ENCODE measurements at places on chromosomes 13 and 19. TPM values are rescaled to one million over a fixed set of nuclear protein-coding genes. Genes with fewer than 3 reads are reported as not detected.

- H3K4me3 ChIP-seq, result no peak overlapping the region
- H3K36me3 ChIP-seq, result no peaks in the 10 kb centered on the region
- H3K27ac ChIP-seq, result no peak overlapping the region
- H3K27me3 ChIP-seq, result no peaks in the 10 kb centered on the region
- H3K4me1 ChIP-seq, result no peaks in the 10 kb centered on the region
These were observed 31.5 kb downstream of the KLF5 start for GRCh38 chr13:73090116-73090822.

DNA sequence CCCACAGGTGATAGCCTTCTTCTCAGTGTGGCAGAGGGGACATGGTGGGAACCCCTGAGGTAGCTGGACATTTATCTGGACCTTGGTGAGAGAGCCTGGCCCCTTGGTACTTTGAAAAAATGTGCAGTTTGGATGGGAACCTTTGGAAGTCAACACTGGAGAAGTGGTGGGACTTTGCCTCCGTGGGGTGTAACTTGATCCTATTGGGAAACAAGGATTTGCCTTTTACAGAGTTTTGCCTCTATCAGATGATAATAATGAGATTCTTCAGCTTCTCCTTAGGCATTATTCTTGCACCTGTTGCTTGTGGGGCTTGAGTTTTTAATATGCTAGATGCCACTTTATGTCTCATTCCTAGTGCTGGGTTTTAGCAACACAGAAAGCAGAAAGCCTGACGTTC is 99.0 kb downstream of the ERCC5 start:
- no peak overlapping the region for H3K27ac ChIP-seq
- no peaks in the 10 kb centered on the region for H3K27me3 ChIP-seq
- no peaks in the 10 kb centered on the region for H3K4me1 ChIP-seq
- no peaks in the 10 kb centered on the region for H3K36me3 ChIP-seq
- no peak overlapping the region for H3K4me3 ChIP-seq
- no peak for DNase-seq

DNA sequence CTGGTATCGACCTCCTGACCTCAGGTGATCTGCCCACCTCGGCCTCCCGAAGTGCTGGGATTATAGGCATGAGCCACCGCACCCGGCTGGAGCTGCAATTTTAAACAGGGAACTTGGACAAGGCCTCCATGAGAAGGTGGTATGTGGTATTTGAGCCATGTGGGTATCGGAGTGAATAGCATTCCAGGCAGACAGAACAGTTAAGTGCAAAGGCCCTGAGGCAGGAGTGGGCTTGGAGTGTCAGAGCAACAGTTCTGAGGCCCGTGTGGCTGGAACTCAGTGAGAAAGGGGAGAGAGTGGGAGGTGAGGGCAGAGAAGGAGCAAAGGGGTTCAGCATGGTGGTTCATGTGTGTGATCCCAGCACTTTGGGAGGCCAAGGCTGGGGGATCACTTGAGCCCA is 2.9 kb downstream of the RCN3 start:
- DNase-seq, result no peak
- no peaks in the 10 kb centered on the region for H3K36me3 ChIP-seq
- H3K4me1 ChIP-seq, result peaks cover 14% of the 10 kb centered on the region
- H3K4me3 ChIP-seq, result no peak overlapping the region
- no peak overlapping the region for H3K27ac ChIP-seq
- H3K27me3 ChIP-seq, result no peaks in the 10 kb centered on the region

- no peaks in the 10 kb centered on the region for H3K36me3 ChIP-seq
- no peak overlapping the region for H3K27ac ChIP-seq
- H3K27me3 ChIP-seq, result no peaks in the 10 kb centered on the region
These were observed 10.4 kb downstream of the DOCK9 start for GRCh38 chr13:98967491-98967890.

- H3K36me3 ChIP-seq, result no peaks in the 10 kb centered on the region
- no peak overlapping the region for H3K4me3 ChIP-seq
- no peaks in the 10 kb centered on the region for H3K4me1 ChIP-seq
- no peak overlapping the region for H3K27ac ChIP-seq
These were observed 6.9 kb upstream of the FPR3 start for GRCh38 chr19:51788029-51788428.

GRCh38 chr13:44809190-44809589 is 180.1 kb downstream of the NUFIP1 start:
- no peaks in the 10 kb centered on the region for H3K36me3 ChIP-seq
- H3K4me1 ChIP-seq, result no peaks in the 10 kb centered on the region
- H3K27me3 ChIP-seq, result no peaks in the 10 kb centered on the region
- DNase-seq, result no peak
- H3K4me3 ChIP-seq, result no peak overlapping the region
- no peak overlapping the region for H3K27ac ChIP-seq

- H3K4me3 ChIP-seq, result no peak overlapping the region
- H3K27ac ChIP-seq, result no peak overlapping the region
These were observed 378.9 kb downstream of the PCDH20 start for GRCh38 chr13:61036715-61037114.

- no peak overlapping the region for H3K4me3 ChIP-seq
- peaks cover 26% of the 10 kb centered on the region for H3K27me3 ChIP-seq
- H3K27ac ChIP-seq, result no peak overlapping the region
- H3K4me1 ChIP-seq, result peaks cover 2% of the 10 kb centered on the region
These were observed 73.5 kb upstream of the GJB6 start for GRCh38 chr13:20305587-20305986.

- DNase-seq, result no peak
- H3K4me3 ChIP-seq, result no peak overlapping the region
- H3K27me3 ChIP-seq, result no peaks in the 10 kb centered on the region
- no peak overlapping the region for H3K27ac ChIP-seq
- no peaks in the 10 kb centered on the region for H3K36me3 ChIP-seq
These were observed 417.4 kb downstream of the EFNB2 start for GRCh38 chr13:106118050-106118449.

DNA sequence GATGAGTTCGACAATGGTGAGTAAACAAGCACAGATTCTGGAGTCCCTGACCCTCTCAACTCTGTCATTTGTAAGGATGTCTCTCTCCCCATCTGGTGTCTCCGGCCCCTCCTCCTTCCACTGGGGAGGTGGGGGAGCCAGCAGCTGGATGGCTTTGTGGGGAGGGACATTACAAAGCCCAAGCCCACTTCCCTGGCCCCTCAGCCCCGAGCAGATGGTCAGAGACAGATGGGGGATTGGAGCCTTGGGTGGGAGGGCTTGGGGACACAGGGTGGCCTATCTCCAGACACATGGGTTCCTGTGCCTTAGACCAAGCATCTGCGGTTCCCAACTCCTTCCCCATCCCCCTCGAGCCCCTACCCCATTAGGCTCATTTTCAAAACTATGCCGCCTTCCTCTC is 2.5 kb downstream of the TIMM50 start:
- H3K27me3 ChIP-seq, result no peaks in the 10 kb centered on the region
- H3K27ac ChIP-seq, result no peak overlapping the region
- no peak overlapping the region for H3K4me3 ChIP-seq
- peaks cover 6% of the 10 kb centered on the region for H3K4me1 ChIP-seq

DNA sequence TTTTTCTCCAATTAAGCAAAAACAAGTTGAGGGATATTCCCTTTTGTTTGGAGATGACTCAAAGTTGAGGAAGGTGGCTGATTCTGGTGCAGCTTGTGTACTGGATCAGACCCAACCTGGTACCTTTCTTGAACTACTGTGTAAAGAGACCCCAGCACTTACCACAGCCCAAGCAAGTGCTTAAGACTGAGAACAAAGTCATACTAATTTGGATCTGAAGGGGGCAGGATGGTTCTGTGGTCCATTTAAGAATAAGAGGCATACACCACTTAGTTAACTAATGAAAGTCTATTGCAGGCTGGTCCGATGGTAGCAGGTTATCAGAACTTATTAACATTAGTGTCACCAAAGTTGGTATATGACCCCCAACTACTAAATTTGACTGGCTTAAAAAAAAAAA is 6.3 kb downstream of the THSD1 start:
- H3K36me3 ChIP-seq, result no peaks in the 10 kb centered on the region
- H3K4me1 ChIP-seq, result no peaks in the 10 kb centered on the region
- DNase-seq, result no peak
- H3K4me3 ChIP-seq, result no peak overlapping the region
- no peaks in the 10 kb centered on the region for H3K27me3 ChIP-seq
- no peak overlapping the region for H3K27ac ChIP-seq

- no peaks in the 10 kb centered on the region for H3K4me1 ChIP-seq
- no peak for DNase-seq
- H3K4me3 ChIP-seq, result no peak overlapping the region
These were observed 43.8 kb downstream of the ESD start for GRCh38 chr13:46753137-46753536.

- peak within 1 kb of the TSS; percentile 91 for H3K4me3 ChIP-seq
- peaks cover 7% of the 10 kb centered on the region for H3K4me1 ChIP-seq
- DNase-seq, result peak; percentile 93
- H3K36me3 ChIP-seq, result peaks cover 4% of the 10 kb centered on the region
These were observed at the start of gene FTL for GRCh38 chr19:48965040-48965805. FTL (plus strand) TSS chr19:48965309; CDS start chr19:48965508, 199 bp downstream.

GRCh38 chr19:3831601-3832000 is 37.2 kb downstream of the ZFR2 start:
- H3K4me3 ChIP-seq, result no peak overlapping the region
- H3K36me3 ChIP-seq, result no peaks in the 10 kb centered on the region
- no peaks in the 10 kb centered on the region for H3K4me1 ChIP-seq
- H3K27me3 ChIP-seq, result no peaks in the 10 kb centered on the region
- H3K27ac ChIP-seq, result no peak overlapping the region

GRCh38 chr19:51016798-51017683 is 2.5 kb downstream of the KLK10 start:
- no peaks in the 10 kb centered on the region for H3K4me1 ChIP-seq
- H3K27me3 ChIP-seq, result peaks cover 14% of the 10 kb centered on the region
- DNase-seq, result peak; percentile 75
- H3K4me3 ChIP-seq, result peak overlapping the region; percentile 53

DNA sequence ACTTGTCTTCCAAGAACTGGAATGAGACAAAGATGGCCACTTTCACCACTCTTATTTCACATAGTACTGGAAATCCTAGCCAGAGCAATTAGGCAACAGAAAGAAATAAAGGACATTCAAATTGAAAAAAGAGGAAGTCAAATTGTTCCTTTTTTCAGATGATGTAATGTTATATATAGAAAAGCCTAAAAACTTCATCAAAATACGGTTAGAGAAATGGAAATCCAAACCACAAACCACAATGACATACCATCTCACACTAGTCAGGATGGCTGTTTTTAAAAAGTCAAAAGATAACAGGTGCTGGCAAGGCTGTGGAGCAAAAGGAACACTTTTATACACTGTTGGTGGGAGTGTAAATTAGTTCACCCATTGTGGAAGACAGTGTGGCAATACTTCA is 113.3 kb upstream of the SPRY2 start:
- no peak for DNase-seq
- H3K4me3 ChIP-seq, result no peak overlapping the region
- no peak overlapping the region for H3K27ac ChIP-seq
- H3K27me3 ChIP-seq, result no peaks in the 10 kb centered on the region
- H3K36me3 ChIP-seq, result no peaks in the 10 kb centered on the region

DNA sequence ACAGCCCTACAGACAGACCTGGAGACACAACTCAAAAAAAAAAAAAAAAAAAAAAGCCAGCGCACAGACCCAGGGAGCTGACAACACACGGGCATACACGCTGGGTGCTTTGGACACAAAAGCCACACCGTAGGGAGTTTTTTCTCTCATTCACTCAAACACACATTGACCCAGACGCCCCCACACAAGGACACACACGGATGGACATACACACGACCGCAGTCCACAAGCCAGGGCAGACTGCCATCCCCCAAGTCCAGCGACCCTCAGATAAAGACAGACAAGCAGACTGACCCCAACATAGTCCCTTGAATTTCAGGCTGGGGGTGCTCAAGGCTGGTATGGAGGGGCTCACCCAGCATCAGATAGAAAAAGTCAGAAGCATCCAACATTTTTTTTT is 12.0 kb upstream of the TUBB4A start:
- H3K4me1 ChIP-seq, result peaks cover 2% of the 10 kb centered on the region
- no peaks in the 10 kb centered on the region for H3K27me3 ChIP-seq
- no peak overlapping the region for H3K4me3 ChIP-seq

DNA sequence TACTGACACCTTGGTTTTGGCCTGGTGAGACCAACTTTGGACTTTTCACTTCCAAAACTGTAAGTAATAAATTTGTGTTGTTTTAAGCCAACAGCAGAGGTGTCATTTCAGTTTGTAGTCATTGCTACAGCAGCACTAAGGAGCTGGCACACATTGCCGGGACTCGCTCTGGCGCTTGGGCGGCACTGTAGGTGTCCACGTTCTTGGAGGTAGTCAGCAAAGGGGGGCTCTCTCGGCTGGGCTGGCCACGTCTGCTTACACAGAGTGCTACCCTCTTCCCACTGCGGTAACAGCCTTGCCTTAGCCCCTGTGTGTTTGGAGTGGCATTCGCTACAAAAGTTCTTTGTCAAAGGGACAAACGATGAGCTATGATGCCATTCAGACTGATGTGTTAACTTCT is 44.7 kb downstream of the HTR2A start:
- no peak for DNase-seq
- no peaks in the 10 kb centered on the region for H3K27me3 ChIP-seq
- H3K4me3 ChIP-seq, result no peak overlapping the region

GRCh38 chr13:60583196-60583888 is 186.3 kb downstream of the TDRD3 start:
- no peaks in the 10 kb centered on the region for H3K27me3 ChIP-seq
- peak overlapping the region; percentile 31 for H3K27ac ChIP-seq
- no peak for DNase-seq
- no peaks in the 10 kb centered on the region for H3K36me3 ChIP-seq
- peaks cover 13% of the 10 kb centered on the region for H3K4me1 ChIP-seq

DNA sequence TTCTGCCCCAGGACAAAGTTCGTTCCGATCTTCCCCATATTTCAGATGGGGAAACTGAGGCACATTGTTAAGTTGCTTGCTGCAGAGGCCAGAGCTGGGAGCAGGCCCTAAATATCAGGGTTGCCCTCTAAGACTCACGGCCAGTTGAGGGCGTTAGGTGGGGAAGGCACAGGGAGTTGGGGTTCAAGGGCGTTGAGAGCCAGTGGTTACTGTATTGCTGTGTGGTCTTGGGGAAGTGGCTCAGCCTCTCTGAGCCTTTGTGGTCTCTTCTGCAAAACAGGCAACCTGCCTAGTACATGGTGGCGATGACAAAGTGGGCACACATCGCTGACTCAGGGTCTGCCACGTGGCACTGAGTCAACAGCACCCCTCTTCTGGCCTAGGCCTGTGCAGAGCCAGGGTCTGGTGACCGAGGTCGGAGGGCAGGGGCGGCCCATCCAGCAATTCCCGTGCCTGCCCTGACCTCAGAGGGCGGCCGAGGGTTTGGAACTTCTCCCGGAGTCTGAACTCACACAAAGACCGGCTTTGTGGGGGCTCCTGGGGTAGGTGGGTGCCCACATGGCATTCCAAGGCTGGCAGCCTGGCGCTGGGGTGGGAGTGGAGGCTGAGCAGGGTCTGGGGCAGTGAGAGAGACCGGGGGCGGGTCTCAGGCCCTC is 10.2 kb downstream of the TNFAIP8L1 start:
- no peaks in the 10 kb centered on the region for H3K4me1 ChIP-seq
- H3K36me3 ChIP-seq, result no peaks in the 10 kb centered on the region
- H3K27ac ChIP-seq, result no peak overlapping the region
- no peak for DNase-seq
- no peaks in the 10 kb centered on the region for H3K27me3 ChIP-seq

HIF3A gene
- total RNA-seq, result 38.6 TPM

PCDH9 gene
- total RNA-seq, result 0.77 TPM

POLR1G gene
- total RNA-seq, result 38.0 TPM

ZNF264 gene
- 20.0 TPM for total RNA-seq

PCDH17 gene
- total RNA-seq, result 0.60 TPM

ZNF90 gene
- total RNA-seq, result 114 TPM
